ENCODE measurements at places on chromosomes 16 and 17.

- DNase-seq: no peak
Observed at GRCh38 chr16:31474173-31474714, 2.3 kb downstream of the TGFB1I1 start.

DNA sequence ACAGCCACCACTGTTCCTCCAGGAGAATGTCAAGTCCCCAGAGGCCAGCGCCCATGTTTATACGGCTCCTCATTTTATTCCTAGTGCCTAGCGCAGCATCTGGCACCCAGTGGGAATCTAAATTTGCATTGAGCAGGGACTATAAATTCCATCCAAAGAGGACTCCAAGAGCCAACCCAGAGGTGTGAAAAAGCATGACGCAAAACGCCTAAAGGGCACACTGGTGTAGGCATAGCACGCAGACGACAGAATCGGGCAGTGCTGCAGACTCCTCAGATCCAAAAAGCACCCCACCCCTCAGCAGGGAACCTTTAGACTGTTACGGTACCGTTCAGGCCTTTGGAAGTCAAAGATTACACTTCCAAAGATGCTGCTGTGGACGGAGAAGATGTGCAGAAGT is 19.5 kb downstream of the TEKT5 start:
- DNase-seq: peak; percentile 9

GRCh38 chr17:343211-343610 is 9.4 kb downstream of the RPH3AL start:
- DNase-seq: no peak

GRCh38 chr17:72466199-72466598 is 345.4 kb downstream of the SOX9 start:
- DNase-seq: no peak

- DNase-seq: no peak
Observed at GRCh38 chr17:67773246-67773645, 52.1 kb upstream of the BPTF start.

DNA sequence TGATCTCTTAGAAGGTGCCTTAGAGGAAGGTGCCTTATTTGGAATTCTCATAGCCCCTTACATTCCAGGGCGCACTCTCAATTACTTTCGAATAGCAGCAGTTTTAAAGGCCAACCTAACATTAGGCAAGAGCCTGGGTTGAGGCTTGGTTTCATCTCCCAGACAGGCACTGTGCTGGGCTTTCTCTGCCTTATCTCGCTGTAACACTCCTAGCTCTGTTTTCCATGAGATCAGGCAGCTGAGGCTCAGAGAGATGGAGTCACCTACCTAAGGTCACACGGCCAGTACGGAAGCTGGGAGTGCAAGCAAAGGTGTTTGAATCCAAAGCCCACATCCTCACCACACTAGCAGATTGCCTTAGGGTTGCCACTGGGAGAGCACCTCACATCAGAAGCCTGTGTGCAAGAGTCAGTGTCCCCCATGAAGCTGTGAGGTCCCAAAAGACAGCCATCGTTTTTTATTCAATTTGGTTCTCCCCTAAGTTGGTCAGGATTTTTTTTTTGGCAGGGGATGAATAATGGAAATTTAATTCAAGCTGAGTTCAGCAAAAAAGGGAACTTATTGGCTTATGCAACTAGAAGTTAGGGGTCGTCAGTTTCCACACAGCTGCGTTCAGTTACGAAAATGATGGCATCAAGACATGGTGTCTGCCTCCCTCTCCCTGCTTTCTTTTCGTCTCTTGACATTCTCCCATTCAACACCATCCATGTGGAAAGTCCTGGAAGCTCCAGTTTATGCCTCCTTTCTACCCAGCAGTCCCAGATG is 206.4 kb downstream of the KATNIP start:
- DNase-seq: no peak

- DNase-seq: peak; percentile 93
Observed at GRCh38 chr17:40355123-40355803, 9.3 kb downstream of the GJD3 start.

- DNase-seq: no peak
Observed at GRCh38 chr17:80095844-80096475, 5.4 kb upstream of the GAA start.

DNA sequence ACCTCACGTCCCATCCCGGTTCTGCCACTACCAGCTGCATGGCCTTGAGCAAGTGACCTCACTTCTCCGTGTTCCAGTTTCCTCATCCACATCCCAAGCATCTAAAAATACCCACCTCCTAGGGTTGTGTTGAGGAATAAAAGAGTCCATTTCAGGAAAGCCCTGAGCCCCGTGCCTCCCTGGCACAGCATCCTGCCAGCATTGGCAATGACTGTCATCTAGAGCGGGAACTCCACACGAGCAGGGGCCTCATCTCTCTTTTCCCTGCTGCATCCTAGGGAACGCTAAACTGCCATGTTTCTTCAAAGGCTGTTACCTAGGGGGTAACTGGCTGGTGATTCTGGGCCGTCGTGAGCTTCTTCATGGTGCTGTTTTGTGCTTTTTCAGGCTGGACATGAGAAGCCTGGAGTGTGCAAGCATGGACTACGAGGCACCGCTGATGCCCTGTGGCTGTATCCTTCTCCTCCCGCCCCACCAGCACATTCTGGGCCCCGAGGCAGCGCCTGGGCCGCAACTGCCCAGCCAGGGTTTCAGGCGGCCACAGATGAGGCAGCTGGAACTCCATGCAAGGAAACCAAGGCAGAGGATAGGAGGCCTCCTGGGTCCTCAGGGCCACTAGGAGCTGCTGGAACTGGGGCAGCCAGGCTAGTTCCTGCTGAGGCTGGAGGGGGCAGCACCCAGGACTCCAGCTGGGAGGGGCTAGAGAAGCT is 221.4 kb downstream of the KATNIP start:
- DNase-seq: no peak

DNA sequence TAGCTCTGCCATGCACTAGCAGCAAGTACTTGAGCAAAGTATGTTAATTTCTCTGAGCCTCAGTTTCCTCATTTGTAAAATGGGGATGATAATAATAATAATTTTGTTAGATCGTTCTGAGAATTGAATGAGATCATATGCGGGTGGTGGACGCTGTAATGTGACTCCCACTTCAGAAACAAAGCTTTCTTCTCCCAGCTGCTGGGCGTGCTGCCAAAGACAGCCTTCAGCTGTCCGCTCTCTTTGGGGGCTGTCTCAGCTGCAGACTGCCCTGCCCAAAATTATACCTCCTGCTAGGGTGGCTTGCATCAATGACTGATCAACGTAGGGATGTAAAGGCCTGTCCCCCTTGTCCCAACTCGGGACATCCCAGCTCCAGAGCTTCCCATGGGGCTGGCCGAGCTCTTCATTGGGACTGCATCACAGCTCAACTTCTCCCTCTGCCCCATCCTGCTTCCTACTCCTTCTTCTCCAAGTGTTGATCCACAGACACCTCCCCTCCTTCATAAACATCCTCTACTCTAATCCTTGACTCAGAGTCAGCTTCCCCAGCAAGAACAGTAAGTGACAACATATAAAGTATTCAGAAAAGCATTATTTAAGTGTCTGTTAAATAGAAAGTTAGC is 30.7 kb upstream of the CDH5 start:
- DNase-seq: no peak

- no peak for DNase-seq
Observed at GRCh38 chr17:80220736-80221215, 549 bp downstream of the SLC26A11 start.

- DNase-seq: no peak
Observed at GRCh38 chr16:47503936-47504335, 42.8 kb downstream of the PHKB start.

- DNase-seq: no peak
Observed at GRCh38 chr17:44988044-44988942, 20.2 kb upstream of the C1QL1 start.

DNA sequence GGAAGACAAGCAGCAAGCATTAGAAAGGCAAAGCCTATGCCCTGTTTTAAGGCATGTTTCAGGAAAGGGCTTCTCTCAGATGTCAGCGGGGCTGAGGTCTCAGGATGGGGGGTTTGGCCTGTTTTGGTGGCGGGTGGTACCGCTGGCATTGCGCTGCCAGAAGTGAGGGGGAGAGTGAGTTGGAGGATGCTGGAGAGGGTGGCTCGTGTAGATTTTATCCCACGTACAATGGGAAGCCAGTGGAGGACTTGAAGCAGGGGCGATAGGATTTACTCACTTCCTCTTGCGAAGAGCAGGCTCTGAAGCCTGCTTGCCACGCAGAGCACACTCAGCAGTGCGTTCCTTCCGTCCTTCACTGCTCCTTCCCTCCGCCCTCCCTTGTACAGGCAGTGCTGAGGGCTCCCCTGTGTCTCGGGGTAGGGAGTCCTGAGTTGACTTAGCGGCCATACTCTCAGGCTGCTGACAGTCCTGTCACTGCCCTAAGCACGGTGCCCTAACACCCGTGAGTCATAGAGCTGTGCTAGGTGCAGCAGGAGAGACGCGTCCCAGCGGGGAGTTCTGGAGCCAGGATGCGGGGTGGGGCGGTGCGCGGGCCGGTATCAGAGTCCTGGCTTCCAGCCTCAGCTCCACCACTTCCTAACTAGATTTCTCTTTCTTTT is 113.1 kb downstream of the SNX29 start:
- peak; percentile 84 for DNase-seq

- peak; percentile 76 for DNase-seq
Observed at GRCh38 chr16:84500531-84500930, 3.9 kb downstream of the MEAK7 start.

DNA sequence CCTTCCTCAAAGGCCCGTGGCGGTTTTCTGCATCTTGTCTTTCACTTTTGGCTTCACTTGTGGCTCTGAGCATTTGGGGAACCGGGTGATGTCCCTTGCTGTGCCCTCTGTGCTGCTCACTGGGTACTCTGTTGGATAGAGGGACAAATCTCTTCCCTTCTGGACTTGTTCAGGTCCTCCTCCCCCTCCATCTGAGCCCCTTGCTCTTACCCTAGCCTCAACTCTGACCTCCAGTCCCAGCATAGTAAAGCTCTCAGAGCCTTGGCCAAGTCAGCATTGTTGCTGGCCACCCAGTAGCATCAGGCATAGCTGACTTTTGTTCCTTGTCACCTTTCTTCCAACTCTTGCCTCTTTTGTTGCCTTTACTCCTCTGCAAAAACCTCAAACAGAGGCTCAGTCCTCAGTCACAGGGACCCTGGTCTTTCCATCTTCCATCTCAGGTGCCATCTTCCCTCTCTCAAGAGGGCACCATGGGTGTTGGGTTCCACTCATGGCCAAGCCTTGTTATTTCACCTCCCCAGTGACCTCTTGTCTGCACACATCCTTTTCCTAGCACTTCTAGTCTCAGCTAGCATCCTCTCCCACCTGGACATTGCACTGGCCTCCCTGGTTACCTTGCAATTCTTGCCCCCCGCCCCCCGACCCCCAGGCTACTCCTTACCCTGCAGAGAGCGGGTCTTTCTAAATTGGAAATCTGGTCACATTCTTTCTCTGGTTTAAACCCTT is 393 bp upstream of the PSMB10 start:
- no peak for DNase-seq

- DNase-seq: no peak
Observed at GRCh38 chr17:9110501-9110900, 89.2 kb downstream of the NTN1 start.

- no peak for DNase-seq
Observed at GRCh38 chr16:67796099-67796718, 10.2 kb downstream of the RANBP10 start.

- DNase-seq: no peak
Observed at GRCh38 chr16:19348578-19349315, 63.2 kb downstream of the CLEC19A start.

DNA sequence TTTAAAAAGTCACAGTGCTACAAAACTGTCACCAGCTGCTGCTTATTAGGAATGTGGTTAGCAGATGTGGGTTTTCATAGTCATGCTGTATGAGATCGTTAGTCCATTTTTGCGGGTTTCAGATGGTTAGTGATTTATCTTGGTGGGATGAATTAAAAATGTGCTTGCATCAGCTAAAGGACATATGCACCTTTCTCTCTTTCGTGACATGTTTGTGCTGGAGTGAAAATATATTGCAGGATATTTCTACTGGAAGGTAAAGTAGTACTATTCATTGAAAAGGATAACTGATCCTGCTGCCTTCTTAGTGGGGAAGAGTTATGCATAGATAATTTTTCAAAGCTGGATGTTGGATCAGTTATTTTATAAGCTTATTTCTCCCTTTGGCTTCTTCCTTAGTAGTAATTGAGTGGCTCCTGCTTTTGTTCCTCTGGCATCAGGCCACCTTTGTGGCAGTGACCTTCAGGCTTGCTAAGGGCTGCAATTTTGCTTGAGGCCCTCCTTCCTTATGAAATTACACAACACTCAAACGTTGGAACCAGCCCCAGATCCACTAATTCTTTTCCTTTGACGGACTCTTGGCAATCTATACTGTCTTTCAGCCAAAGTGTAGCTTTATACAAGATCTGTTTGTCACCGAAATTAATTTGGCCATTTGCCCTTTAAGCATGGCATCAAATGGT is 7.5 kb upstream of the SNTB2 start:
- DNase-seq: peak; percentile 90

- DNase-seq: no peak
Observed at GRCh38 chr17:41067281-41067680, 1.6 kb upstream of the KRTAP2-4 start.

DNA sequence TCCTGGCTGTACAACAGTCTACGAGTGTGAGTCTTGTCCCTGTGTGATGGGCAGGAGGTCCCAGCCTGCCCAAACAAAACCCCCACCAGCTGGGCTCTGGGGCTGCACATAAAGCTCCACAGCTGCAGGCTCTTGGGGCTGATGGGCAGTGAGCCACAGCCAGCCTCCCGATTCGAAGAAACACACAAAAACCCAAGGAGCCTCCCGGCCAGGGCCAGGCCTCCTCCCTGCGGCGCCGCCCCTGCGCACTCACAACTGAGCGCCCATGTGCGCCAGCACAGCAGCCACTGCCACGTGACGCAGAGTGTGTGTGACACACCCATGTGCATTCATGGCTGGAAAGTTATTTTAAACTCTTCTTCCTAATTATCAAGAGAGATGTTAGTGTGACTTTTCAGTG is 30.6 kb upstream of the FAAP100 start:
- no peak for DNase-seq

GRCh38 chr17:4407216-4407615 is 26.5 kb upstream of the SPNS3 start:
- DNase-seq: no peak

- DNase-seq: no peak
Observed at GRCh38 chr16:11877374-11877773, 26.0 kb upstream of the RSL1D1 start.

- DNase-seq: no peak
Observed at GRCh38 chr17:7468290-7468689, 11.1 kb downstream of the ZBTB4 start.

- peak; percentile 79 for DNase-seq
Observed at GRCh38 chr17:83175822-83176622, 96.6 kb downstream of the METRNL start.

Data from posterior vena cava (tissue), 2 donors.